ENCODE measurements at places on chromosomes 3 and 15. TPM values are rescaled to one million over a fixed set of nuclear protein-coding genes. Genes with fewer than 3 reads are reported as not detected.
A peak's percentile ranks its signal among the peaks of the same experiment; 100 is the strongest.

- H3K36me3 ChIP-seq: no peaks in the 10 kb centered on the region
- DNase-seq: peak; percentile 46
- no peak overlapping the region for H3K4me3 ChIP-seq
- no peaks in the 10 kb centered on the region for H3K27me3 ChIP-seq
- no peak overlapping the region for H3K27ac ChIP-seq
Observed at GRCh38 chr3:148309390-148310035, 388.2 kb upstream of the AGTR1 start.

DNA sequence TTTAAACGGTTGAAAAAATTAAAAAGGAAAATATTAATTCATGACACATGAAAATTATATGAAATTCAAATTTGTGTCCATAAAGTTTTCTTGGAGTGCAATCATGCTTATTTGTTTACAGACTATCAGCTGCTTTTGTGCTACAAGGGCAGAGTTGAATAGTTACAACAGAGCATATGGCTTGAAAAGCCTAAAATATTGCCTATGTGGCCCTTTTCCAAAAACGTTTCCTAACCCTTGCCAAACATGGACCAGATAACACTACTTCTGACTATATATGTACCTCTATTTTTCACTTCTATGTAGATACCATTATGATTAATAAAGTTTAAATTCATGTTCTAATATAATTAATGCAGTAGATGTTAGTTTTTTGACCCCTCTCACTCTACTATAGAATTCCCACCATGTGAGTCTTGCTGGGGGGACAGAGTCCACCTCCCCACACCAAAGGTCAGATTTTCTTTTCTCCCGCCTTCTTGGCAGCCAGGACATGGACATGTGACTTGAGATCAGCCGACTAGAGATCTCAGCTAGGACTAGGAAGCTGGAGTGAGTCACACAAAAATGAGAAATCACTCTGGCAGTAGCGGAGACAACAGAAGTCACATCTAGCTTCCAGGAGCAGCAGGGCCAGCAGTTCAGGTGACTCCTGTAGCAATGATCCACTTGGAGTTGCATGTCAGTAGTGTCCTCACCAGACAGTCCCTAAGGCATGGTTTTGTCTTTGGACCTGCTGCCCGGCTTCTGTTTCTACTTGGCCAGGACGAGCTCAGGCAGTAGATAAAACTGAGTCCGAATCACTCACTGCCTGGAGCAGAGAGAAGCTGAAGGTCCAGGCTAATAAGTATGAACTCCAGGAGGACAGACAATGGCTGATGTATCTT, 22.4 kb downstream of the CIAO2A start:
- peak overlapping the region; percentile 36 for H3K27ac ChIP-seq
- DNase-seq: peak; percentile 74
- H3K4me1 ChIP-seq: peaks cover 53% of the 10 kb centered on the region
- no peaks in the 10 kb centered on the region for H3K27me3 ChIP-seq
- H3K36me3 ChIP-seq: peaks cover 3% of the 10 kb centered on the region

GRCh38 chr15:48861813-48862431, 16.0 kb upstream of the EID1 start:
- peak; percentile 57 for DNase-seq
- no peak overlapping the region for H3K27ac ChIP-seq
- no peaks in the 10 kb centered on the region for H3K27me3 ChIP-seq

GRCh38 chr3:196398782-196399181, 33.4 kb downstream of the UBXN7 start:
- no peak for DNase-seq
- H3K36me3 ChIP-seq: peaks cover 59% of the 10 kb centered on the region
- no peaks in the 10 kb centered on the region for H3K27me3 ChIP-seq

PLSCR2 gene
- total RNA-seq: not detected

DNA sequence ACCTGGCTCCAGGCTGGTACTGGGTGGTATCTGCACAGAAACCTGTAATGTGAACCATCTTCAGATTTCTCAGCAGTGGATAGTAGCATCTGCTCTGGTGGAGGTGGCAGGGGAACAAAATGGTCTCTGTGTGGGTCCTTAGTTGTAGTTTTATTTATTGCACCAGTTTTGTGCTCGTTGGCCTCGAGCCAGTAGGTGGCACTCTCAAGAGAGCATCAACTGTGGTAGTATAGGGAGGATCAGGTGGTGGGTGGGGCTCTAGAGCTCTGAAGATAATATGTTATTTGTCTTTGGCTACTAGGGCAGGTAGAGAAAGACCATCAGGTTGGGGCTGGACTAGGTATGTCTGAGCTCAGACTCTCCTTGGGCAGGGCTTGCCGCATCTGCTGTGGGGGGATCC, 254.0 kb upstream of the GPR149 start:
- no peak overlapping the region for H3K4me3 ChIP-seq
- H3K36me3 ChIP-seq: no peaks in the 10 kb centered on the region
- no peak overlapping the region for H3K27ac ChIP-seq
- H3K27me3 ChIP-seq: no peaks in the 10 kb centered on the region
- no peaks in the 10 kb centered on the region for H3K4me1 ChIP-seq
- peak; percentile 5 for DNase-seq

Measured in HepG2 (cell line).